Activated CD4-positive, CD25-positive, alpha-beta regulatory T cell treated with anti-CD3 and anti-CD28 coated beads, Interleukin-2, amount 50 U/mL, for 72 hours (primary cell): ENCODE measurements at places on chromosomes 3 and 15.

DNA sequence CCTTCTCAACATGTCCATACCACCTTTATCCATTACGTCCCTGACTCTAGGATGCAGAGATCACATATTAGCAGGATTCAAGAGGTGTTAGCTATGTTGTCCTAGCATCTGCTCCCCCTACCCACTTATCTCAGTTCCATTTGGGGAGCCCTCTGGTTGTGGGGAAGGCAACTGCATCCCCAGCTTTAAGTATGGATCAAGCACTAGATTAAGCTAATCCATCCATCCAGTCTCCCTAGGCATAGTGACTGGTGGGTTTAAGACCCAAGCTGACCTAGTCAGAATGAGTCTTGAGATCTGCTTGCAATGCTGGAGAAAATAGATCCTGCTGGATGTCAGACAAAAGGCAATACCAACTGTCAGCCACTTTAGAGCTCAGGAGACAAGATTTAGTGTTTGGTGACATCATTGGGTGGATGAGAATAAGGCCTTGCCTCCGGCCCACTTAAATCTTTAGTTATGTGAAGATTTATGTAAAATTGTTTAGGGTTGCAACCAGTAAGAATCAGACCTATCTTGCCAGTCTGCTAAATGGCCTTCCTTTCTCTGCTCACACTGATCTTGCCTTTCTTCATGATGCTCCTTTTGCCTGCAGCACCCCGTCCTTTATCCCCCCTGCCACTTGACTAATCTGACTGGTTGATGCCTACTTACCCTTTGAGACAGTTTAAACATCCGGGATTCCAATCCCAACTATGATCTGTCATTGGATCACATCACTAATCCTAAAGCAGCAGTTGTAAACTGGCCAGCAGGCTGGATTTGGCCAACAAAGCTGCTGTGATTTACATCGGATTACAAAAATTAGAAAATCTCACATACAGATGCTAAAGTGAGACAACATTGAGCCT, 2.1 kb upstream of the ISY1 start:
- DNase-seq = no peak

DNA sequence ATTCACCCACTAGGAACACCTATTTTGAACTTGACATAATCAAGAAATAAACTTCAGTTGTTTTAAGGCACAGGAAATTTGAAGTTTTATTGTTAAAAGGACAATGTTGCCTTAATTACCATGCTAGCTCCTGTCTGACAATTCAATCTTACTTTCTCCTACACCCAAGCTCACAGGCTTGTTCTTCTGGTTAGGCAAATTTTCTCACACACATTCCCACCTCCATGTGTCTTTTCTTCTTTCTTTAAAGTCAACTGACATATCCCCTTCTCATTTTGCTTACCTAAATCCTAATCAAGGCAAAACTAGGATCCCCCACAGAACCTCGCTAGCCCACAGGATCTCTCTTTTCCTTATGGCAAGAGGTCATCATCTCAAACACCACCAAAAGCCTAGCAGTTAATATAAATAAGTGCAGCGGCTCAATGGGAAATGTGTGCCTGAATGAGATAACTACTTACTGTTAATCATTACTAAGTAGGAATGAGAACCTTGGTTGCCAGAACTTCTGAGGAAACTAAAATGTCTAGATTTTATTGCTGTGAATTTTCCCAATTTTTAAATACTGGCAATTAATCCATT, 189.3 kb downstream of the PLCH1 start:
- no peak for DNase-seq

- no peak for DNase-seq
These were observed 49.1 kb upstream of the MYRIP start for GRCh38 chr3:39760325-39760724.

DNA sequence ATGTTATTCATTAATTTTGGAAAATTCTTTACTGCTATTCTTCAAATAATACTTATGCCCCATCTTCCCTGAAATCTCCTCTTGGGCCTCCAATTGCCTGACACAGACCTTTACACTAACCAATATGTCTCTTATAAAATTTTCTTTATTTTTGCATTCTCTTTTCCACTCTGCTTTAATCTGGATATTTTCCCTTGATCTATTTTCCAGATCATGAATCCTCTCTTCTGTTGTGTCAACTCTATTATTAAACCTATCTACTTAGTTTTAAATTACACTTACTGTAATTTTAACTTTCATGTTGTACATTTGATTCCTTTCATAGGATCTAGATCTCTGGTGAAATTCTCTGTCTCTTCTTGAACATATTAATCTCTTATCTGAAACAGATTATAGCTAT, 278.7 kb downstream of the FHIT start:
- no peak for DNase-seq

DNA sequence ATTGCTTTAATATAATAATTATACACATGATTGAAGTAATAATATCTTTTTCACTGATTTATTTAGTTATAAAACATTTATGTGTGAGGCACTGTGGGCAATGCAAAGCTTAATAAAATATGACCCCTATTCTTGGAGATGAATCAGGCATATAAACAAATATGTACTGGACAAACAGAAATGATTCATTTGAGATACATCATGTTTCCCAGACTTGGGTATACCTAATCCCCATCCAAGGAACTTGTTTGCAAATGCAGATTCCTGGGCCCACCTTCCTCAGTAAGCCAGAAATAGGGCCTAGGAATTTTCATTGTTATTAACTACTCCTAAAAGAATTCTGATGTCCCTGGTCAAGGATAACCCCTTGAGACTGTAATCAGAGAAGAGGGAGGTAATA, 184.2 kb downstream of the CHL1 start:
- no peak for DNase-seq

DNA sequence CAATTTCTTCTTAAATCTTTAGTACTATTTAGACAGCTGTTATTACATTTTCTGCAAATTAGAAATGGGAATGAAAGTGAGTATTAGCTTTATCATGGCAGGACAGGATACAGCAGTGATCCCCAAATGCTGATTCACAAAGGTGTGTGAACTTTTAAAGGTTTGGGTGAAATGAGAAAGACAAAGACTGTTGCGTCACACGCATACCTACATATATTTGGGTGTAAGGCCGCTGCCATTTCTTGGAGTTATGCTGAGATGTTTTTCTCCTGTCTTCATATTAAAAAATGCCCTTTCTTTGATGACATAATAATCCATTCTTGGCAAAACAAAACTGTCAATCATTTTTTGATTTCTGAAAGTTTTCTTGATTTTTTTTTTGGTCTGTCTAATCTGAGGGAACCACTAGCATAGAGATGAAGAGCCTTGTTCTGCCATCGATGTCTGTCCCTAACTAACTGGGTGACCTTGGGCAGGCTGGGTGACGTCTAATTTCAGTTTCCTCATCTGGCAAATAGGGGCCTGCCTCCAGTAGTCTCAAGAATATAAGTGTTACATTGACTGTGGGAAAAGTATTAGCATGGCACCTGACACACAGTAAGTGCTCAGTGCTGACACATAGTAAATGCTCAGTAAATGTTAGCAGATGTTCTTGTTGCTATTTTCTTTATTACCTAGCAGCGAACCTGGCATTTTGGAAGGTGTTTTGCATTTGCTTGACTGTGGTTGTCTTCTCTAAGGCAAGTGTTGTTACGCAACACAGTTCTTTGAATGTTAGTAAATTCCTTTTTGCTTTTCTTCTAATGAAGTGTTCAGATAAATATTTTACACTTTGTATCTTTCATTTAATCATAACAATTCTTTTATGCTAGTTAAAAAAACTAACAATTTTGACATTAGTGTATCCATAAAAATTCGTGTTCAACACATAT, 5.0 kb downstream of the MITF start:
- no peak for DNase-seq

- DNase-seq = no peak
These were observed 72.9 kb downstream of the LRRC28 start for GRCh38 chr15:99324082-99324620.

GRCh38 chr15:83850015-83850414, 196.1 kb downstream of the ADAMTSL3 start:
- DNase-seq = no peak

DNA sequence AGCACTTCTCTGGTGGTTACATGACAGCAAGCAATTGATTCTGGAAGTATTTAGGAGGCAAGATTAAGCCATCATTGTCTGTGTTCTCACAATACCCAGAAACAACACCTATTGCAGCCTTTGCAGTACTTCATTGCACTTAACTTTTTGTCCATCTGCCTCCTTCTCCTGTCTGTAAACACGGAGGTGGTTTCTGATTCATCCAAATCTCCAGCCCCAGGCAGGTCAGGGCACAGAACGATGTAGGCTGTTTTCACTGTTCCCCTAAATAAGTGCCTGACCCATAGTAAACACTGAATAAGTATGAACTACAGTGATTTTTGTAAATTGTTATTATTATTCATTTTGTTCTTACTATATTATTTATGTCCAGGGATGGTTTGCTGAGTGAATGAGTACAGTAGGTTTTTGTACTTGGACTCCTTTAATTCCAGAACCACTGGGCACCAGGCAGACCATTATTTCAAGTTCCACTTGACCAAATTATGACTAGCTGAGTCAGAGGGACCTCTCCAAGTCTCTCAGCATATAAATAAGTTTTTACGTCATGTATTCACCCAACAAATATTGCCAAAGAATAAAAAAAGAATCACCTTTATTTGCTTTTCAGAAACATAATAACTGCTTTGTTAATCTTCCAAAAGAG, 283.3 kb upstream of the TRIM42 start:
- DNase-seq = no peak

GRCh38 chr3:9955611-9956352, 3.6 kb upstream of the PRRT3 start:
- no peak for DNase-seq

DNA sequence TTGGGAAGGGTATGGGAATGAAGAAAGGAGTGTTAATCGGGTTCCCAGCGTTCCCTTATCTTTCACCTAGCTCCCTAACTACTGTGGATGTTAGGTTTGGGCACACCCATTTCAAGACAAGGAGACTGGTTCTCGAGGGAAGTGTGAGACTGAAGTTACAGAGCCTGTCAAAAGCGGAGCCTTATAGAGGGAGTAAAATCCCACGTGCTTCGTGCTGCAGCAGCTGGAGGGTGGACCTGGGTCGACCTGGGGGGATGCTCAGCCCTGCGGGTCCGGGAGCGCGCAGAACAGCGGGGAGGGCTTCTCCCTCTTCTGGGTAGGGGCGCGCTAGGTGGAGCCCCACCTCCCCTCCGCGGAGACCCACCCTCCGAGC, 314 bp upstream of the TMED3 start:
- DNase-seq = no peak

GRCh38 chr3:48157202-48157840, 30.9 kb downstream of the CDC25A start:
- no peak for DNase-seq

GRCh38 chr3:58588030-58588614, 10.9 kb upstream of the FAM107A start:
- DNase-seq = no peak

GRCh38 chr3:59551834-59552233, 502.0 kb upstream of the CFAP20DC start:
- DNase-seq = no peak

GRCh38 chr15:45424429-45424828, 46.1 kb upstream of the GATM start:
- DNase-seq = no peak

DNA sequence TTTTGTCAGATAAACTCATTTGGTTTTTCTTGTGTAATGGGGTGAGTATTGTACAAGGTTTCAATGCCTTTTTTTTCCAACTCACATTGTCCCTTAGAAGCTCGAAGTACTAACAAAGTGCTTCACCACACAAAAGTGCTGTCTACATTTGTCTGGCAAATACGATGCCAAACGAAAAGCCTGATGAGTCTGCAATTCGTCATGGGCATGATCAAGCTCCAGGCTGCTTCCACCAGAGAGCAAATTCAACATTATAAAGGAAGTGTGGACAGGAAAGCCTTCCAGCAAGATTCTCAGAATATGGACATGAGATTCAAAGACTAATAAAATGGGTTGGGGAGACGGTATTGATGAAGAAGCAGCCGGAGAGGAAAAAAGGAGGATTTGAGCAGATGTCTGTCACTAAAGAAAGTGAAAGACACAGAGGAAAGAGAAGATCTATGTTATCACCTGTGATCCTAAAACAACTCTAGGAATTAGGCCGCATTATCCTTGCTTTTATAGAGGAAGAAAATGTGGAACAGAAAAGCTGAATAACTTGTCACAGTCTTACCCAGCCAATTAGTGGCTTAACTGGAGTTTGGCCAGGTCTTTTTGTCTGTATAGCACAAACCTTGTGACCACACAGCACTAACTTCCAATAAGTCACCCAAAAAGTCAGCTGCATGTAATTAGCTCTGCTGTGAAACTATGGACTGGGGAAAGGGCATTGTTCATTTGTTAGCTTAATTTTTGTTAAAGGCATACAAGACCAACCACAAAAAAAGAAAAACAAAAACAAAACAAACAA, 494.8 kb downstream of the FHIT start:
- no peak for DNase-seq

DNA sequence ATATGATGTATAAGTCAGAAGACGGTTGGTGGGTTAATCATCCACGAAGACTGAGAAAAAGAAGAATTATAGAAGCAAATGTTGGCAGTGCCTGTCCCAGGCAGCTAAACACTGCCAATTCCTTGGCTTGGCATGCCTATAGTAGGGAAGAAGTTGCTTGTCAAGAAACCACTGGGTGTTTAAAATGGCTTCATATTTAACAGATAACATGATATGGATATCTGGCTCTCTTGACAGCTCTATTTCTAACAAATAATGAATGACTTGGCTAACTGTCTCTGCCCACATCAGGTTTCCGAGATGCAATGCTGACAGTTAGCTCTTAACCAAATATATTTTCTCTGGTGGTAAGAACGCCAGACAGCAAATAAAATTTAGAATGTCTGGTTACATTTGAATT, 341.7 kb upstream of the KCNMB2 start:
- DNase-seq = no peak

GRCh38 chr3:43094851-43095250, 11.0 kb downstream of the POMGNT2 start:
- DNase-seq = no peak

GRCh38 chr3:38036906-38037305, 2.1 kb upstream of the DLEC1 start:
- DNase-seq = no peak

DNA sequence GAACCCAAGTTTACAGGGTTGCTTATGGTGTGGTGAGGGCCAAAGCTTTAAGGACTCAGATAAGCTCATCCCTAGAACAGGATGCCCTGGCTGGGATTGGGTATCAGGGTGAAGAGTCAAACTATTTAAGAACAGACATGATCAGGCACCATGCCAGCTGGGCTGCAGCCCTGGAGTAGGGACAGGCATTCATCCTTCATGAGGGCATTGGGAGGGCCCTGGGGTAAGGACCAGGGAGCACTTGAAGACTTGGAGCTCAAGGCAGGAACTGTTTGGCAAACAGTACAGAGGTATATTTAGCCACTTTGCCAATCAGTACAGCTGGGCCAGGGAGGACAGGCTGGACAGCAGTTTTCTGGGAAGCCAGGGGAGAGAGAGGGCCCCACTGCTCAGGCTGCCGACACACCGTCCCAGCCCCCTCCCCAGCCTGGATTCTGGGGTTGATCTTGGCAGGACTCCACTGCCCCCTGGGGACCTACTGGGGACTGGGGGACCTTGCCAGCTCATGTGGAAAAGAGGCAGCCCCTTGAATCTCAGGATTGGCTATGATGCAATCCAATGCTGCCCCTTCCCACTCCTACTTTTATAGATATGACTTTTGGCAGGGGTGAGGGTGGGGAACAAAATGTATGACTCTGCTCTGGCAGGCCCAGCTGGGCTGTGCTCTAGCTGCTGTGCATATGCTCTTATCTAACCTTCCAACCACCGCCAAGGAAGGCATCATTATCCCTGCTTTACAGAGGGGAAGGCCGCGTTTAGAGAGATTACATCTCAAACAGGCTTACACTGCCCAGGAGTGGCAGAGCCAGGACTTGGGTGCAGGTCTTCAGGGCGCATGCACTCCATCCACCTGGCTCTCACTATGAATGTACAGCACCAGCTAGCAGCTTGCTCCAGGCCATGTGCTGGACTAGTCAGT, 2.3 kb downstream of the PLA2G4E start:
- DNase-seq = no peak
